ENCODE measurements at places on chromosomes 12 and 14. TPM values are rescaled to one million over a fixed set of nuclear protein-coding genes. Genes with fewer than 3 reads are reported as not detected.

The SOAT2 gene
- total RNA-seq = 0.92 TPM

The BLOC1S1 gene
- 79.6 TPM for total RNA-seq

The IL31 gene
- not detected for total RNA-seq

The RTL1 gene
- total RNA-seq = not detected

The ACVR1B gene
- total RNA-seq = 21.9 TPM

The RBM25 gene
- total RNA-seq = 25.4 TPM

The TROAP gene
- 17.5 TPM for total RNA-seq

The RNU7-1 gene
- total RNA-seq = not detected

The NTS gene
- total RNA-seq = 0.08 TPM

The PNP gene
- total RNA-seq = 156 TPM

The ACOT6 gene
- not detected for total RNA-seq

The KRT6B gene
- total RNA-seq = 0.23 TPM

The DTD2 gene
- 13.1 TPM for total RNA-seq

The SMOC1 gene
- total RNA-seq = 21.9 TPM

The STXBP6 gene
- total RNA-seq = 1.4 TPM

The KCNK10 gene
- total RNA-seq = 0.05 TPM

The DLK1 gene
- total RNA-seq = 331 TPM

The IAPP gene
- 0.08 TPM for total RNA-seq

The EVL gene
- total RNA-seq = 85.9 TPM

The GCH1 gene
- 60.0 TPM for total RNA-seq

The BEGAIN gene
- total RNA-seq = 1.9 TPM
